ENCODE measurements at places on chromosomes 1 and 21.
A peak's percentile ranks its signal among the peaks of the same experiment; 100 is the strongest.

GRCh38 chr1:59389847-59390246 lies 93.0 kb downstream of the FGGY start:
- no peak for DNase-seq

- peak; percentile 89 for DNase-seq
Observed at GRCh38 chr21:45366931-45367401, 38.0 kb upstream of the COL18A1 start.

- no peak for DNase-seq
Observed at GRCh38 chr1:1146596-1146995, 27.1 kb upstream of the TTLL10 start.

GRCh38 chr1:243842161-243842560 lies 7.9 kb downstream of the AKT3 start:
- no peak for DNase-seq

DNA sequence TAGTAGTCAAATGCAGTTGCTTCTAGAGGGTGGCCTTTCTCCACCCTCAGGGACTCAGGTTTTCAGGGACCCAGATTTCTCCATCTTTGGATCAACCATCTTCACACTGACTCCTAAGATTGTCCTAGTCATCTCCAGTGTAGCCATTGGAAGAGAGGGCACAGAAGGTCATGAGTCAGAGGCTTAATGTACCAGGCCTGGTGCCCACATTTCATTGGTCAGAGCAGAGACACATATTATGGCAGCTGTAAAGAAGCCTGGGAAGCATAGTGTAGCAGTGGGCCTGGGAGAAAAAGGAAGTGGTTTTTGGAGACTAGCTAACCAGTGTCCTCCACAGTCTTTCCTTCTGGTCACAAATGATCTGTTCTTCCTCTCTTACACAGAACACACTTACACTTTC lies 122.5 kb downstream of the GIPC2 start:
- peak; percentile 43 for DNase-seq

GRCh38 chr1:243292117-243292516 lies 36.3 kb downstream of the SDCCAG8 start:
- DNase-seq: no peak

DNA sequence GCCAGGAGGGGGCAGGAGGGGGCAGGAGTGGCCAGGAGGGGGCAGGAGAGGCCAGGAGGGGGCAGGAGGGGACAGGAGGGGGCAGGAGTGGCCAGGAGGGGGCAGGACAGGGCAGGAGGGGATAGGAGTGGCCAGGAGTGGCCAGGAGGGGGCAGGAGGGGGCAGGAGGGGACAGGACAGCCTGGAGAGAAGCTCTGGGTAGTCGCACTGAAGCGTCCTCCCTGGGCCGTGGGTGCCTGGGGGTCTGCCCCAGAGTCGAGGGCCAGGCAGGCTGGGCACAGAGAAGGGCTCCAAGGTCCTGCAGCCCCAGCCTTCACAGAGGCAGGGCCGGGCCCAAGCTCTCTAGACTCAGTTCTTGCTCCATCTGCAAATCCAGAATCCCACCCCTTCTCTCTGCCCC lies 22.9 kb downstream of the MEGF6 start:
- no peak for DNase-seq

GRCh38 chr21:35366394-35367080 lies 317.4 kb upstream of the RUNX1 start:
- DNase-seq: no peak

DNA sequence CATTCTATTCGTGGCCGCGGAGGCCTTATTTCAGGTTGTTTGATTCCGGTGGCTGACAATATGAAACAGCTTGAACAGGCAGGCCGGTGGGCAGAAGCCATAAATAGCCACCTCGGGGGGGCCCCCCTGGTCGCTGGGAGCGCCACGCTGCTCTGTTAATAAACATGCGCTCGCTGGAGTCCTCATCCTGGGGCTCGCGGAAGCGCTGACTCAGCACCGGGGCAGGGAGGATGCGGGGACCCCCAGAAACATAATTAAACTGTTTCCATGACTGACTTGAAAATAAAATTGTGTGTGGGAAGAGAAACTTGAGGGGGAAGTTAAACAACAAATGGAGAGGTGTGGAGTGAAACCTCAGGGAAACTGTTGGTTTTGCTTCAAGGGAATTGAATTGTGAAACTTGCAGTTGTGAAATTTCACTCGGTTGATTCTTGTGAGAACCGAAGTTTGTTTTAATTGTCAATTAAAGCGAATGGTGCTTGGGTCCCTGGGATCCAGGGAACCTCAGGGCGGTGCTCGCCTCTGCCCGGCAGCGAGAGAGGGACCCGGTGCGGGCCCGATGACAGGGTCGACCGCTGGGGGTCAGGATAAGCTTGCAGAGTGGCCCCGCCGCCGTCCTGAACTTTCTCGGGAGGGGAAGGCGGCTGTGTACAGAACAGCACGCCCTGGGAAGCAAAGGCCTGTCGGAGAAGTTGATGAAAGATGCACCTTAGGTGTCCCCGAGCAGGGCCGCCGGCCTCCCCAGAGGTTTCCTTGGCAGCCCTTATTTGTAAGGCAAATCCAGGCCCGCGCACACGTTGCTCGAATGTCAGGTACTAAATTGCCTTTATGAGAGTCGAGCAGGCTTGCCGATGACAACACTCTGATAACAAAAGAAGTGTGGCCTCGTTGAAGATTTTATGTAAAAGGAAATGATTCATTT lies 176.9 kb upstream of the LMO4 start:
- peak; percentile 84 for DNase-seq

- DNase-seq: peak; percentile 63
Observed at GRCh38 chr21:41425954-41426675, at the start of gene MX1. Gene MX1 (plus strand): TSS chr21:41426239. CDS start chr21:41432071, 5,832 bp downstream.

DNA sequence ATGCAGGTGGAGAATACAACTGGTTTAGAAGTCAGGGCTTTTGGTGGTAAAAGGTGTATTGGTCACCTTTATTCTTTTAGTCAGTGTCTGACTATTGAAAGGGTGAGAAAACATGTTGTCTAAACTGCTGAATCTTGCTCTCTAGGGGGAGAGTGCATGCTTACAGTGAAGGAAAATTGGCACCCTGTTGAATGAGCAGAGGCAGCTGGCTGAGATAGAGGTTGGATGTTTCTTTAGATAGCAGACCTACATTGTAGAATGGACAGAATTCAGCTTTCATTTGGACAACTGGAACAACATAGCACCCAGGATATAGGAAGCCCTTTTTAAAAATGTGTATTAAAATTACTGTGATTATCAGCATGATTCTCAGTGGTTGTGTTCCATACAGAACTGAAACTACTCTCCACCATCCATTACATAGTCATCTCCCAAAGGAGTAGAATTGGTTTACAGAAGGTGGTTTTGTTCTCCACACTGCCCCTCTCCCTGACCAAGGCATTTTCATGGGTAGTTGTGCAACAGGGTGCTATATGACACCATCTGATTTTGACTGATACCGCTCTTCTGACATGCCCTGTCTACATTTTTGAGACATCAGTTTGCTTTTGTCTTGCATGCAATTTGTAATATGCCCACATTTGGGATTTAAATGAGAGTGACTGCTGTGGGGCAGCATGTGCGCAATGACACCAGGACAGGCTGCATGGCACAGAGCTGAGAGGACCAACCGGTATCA lies 16.2 kb downstream of the RHOU start:
- no peak for DNase-seq

DNA sequence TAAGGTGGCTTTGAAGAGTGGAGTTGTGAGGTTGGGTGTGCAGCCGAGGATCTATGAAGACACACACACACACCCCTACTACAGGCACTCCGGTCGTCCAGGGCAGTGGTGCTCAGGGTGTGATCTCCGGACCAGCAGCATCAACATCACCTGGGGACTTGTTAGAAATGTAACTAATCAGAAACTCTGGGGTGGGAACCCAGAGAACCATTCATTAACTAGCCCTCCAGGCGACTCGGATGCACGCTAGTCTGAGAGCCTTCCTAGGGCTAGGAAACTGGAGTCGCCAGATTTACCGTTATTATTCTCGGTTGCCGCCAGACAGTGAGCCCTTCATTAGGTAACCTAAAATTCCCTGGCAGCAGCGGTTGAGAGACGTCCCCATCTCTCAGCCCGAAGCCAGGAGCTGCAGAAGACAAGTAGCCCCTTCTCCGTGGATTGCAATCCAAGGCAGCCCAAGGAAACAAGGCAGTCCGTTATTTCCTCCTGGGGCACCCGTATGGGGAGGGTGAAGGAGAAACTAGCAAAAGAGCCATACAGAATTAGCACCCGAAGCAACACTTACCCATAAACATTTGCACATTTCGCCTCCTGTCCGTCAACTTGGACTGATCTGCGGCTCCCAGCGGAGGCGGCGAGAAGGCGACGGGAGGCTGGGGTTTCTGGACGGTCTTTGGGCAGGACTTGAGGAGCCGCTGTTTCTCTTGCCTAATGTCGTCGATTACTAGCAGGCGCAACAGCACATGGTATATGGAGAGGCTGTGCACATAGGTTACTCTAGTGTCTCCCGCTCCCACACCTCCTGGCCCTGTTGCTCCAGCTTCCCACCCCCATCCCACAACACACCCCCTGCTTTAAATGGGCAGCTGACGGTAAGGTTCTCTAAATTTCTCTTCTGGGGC lies 2.9 kb upstream of the CCN1 start:
- peak; percentile 67 for DNase-seq

DNA sequence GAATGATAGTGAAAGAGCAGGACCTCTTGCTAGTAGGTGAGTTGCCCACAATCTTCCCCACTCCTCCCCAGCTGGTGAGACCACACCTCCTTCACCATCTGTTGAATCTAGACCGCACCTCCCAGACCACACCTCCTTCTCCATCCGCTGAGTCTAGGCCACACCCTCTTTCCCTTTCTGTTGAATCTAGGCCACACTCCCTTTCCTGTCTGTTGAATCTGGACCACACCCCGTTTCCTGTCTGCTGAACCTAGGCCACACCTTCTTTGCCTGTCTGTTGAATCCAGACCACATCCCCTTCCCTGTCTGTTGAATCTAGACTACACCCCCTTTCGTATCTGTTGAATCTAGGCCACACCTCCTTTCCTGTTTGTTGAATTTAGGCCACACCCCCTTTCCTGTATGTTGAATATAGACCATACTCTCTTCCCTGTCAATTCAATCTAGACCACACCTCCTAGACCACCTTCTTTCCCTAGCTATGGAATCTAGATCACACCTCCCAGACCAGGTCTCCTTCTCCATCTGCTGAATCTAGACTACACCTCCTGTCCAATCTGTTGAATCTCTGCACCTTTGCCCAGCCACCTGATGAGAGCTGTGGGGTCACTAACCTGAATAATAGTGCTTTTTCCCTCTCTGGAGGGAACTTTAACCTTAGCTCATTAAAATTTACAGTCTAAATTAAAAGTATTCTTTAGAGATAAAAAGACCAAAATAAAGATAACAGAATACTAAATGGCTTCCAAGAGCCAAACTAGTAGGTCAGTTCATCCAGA lies 116.3 kb downstream of the DAB1 start:
- DNase-seq: no peak

- DNase-seq: peak; percentile 79
Observed at GRCh38 chr1:221961532-221962292, 219.8 kb upstream of the DUSP10 start.

DNA sequence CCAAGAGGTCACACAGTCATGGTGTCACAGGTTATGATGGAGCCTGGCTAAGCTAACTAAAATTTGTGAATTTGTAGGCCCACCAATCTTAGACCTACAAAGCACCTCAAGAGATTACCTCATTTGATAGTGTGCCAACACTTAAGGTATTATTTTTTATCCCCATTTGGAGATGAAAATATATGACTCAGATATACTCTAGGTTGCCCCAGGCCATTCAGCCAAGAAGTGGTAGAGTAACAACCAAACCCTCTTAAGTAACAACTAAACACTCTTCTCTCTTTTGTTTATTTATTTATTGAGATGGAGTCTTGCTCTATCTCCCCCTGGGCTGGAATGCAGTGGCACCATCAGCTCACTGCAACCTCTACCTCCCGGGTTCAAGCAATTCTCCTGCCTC lies 14.3 kb downstream of the NPL start:
- no peak for DNase-seq

GRCh38 chr1:94272388-94272787 lies 35.0 kb upstream of the ARHGAP29 start:
- DNase-seq: no peak

DNA sequence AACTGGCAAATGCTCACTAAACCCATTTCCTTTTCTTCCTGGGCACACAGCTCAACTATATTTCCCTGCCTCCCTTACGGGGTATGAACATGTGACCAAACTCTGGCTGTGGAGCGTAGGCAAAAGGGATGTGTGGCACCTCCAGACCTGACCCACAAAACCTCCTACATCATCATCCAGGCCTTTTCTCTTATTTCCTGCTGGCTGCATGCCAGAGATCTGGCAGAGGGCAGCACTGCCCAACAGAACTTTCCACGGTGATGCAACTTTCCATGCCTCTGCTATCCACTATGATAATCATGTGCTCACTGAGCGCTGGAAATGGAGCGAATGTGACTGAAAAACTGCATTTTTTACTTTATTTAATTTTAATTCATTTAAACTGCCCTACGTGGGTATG lies 99.6 kb upstream of the CACNA1E start:
- DNase-seq: peak; percentile 83

DNA sequence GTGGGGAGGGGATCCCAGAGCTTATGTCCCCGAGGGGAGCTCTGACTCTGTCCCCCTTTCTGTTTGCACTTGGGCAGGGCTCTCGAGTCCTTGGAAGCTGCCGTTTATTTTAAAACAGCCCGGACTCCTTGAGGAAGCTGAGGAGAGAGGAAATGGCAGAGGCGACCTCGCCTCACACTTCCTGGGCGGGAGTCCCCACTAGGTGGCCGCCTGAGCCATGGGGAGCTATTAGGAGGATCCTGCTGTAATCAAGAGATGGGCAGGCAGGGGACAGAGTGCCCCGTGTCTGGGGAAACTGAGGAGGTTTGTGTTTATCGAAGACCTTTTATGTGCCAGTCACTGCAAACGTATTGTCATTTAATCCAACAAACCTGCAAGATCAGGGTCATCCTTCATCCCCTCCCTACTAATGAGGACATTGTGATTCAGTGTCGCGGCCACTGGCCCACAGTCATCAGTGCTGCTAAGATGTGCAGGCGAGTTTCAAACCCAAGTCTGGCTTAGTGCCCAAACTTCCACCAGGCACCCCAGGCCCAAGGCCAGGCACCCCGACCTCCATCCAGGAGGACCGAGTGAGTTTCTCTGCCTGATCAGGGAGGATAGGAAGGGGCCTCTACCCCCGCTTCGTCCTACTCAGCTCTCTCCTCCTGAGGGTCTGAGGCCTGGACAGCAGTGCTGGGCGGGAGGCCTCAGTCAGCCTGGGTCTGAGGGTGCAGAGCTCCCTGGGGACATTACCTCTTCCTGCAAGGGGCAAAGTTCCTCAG lies 316.9 kb upstream of the VAMP3 start:
- DNase-seq: peak; percentile 50

DNA sequence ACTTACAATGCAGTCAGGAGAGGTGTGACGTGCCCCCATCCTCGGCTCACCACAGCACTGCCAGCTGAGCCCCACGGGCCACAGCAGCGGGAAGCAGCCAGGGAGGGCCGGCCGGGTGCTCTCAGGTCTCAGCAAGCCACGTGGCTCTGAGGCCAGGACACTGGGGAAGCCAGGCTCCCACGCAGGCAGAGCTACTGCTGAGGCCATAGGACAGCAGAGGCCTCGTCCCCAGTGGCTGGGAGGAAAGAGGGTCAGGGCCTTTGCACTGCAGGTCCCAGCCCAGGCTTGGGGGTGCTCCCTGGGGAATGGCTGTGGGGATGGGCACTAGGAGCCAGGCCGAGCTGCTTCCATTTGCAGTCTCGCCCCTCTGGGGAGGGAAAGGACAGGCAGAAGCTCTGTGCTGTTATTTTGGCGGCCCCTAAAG lies 5.8 kb downstream of the LRRC47 start:
- DNase-seq: no peak
